ENCODE measurements at places on chromosomes 6 and 20.
A peak's percentile ranks its signal among the peaks of the same experiment; 100 is the strongest.

DNA sequence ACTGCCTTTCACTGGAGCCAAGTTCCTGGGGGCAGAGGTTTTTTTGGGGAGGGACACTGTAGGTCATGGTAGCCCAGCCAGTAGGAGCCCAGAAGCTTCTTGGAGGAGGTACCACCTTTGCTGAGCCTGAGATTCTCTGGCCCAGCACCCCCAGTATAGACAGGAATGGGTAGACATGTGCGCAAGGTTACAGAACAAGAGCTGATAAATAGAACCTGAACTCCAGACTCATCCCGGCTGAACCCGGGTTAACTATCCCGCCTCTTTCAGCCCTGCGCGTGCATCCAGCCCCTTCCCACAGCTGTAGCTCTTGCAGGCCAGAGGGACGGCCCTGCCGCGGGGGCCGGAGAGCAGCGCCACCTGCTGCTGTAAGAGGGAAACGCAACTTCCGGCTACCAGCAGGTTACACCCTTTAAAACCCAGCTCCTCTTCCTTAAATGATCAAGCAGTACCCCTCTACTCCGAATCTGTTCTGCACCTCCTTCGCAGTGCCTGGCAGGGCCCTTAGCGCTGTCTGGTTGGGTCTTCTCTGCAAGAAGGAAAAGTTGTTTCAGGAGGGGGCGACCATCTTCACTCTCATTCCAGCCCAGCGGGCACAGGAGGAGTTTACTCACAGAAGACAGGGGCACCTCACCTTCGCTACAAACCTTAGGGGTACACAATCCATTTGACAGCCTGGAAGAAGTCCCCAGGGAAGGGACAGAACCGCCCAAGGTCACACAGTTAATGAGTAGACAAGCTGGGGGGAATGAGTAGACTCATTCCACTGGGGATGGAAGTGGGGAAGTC is 7.5 kb downstream of the SRXN1 start:
- peak; percentile 57 for DNase-seq

DNA sequence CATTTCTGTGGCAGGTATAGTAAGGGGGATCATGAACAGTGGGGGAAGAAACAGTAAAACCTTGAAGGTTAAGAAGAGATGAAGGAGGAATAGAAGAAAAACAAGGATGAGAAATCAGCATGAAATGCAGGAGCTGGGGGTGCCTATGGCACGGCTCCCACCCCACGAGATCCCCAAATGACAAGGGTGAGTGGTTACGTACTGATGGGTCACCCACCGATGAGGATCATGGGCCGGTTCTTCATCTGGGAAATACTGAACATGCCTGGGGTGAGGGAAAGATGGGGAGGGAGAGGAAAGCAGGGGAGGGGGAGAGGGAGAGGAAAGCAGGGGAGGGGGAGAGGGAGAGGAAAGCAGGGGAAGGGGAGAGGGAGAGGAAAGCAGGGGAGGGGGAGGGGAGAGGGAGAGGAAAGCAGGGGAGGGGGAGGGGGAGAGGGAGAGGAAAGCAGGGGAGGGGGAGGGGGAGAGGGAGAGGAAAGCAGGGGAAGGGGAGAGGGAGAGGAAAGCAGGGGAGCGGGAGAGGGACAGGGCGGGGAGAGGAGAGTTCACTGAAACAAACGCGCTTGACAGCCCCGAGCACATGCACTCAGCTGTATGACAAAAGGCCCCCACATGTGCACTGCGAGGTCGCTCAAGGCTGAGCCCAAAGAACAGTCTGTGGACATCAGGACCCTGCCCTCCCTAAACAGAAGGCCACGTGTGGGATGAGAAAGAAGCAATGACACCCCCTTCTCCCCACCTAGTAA is 25.3 kb downstream of the MOCS1 start:
- DNase-seq = no peak

- no peak for DNase-seq
Observed at GRCh38 chr6:40348591-40348990, 238.6 kb downstream of the LRFN2 start.

GRCh38 chr6:49849213-49849907 is 17.0 kb downstream of the CRISP1 start:
- peak; percentile 39 for DNase-seq

DNA sequence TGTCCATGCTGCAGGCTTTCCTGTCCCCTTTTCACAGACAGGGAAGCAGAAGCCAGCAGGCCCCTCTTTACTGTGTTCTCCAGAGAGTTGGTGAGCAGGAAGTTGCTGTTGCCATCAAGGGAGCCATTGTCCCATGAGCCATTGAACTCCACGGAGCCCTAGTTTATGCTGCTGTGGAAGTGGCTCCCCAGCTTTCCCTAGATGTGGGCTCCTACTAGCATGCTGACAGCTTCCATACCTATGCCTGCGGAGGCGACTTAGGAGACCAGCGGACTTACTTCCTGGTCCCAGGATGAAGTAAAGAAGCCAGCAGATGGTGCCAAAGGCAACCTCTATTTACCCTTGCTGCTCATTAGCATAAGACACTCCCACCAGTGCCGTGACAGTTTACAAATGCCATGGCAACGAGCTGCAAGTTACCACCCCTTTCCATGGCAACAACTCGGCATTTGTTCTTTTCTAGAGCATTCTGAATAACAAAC is 30.8 kb upstream of the FKBP1A start:
- DNase-seq = peak; percentile 17

DNA sequence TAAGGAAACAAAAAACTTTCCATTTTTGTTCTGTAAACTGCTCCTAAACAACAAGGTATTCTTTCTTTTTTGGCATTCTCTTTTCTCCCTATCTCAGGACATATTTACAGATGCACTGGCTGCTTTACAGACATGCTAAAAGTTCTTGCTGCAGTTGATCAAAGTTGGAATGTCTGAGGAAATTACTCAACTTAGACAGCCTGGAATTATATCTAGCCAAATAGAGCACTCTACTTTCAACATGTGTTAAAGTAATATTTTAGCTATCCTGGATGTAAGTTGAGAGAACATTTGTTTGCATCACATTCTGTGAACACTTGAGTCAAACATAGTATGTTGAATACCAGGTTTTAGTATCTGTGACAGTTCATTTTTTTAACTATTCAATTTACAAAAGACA is 24.8 kb downstream of the TASP1 start:
- DNase-seq = no peak

GRCh38 chr20:45320948-45321595 is 13.0 kb upstream of the MATN4 start:
- peak; percentile 20 for DNase-seq
